ENCODE measurements at places on chromosomes 1 and 21.

DNA sequence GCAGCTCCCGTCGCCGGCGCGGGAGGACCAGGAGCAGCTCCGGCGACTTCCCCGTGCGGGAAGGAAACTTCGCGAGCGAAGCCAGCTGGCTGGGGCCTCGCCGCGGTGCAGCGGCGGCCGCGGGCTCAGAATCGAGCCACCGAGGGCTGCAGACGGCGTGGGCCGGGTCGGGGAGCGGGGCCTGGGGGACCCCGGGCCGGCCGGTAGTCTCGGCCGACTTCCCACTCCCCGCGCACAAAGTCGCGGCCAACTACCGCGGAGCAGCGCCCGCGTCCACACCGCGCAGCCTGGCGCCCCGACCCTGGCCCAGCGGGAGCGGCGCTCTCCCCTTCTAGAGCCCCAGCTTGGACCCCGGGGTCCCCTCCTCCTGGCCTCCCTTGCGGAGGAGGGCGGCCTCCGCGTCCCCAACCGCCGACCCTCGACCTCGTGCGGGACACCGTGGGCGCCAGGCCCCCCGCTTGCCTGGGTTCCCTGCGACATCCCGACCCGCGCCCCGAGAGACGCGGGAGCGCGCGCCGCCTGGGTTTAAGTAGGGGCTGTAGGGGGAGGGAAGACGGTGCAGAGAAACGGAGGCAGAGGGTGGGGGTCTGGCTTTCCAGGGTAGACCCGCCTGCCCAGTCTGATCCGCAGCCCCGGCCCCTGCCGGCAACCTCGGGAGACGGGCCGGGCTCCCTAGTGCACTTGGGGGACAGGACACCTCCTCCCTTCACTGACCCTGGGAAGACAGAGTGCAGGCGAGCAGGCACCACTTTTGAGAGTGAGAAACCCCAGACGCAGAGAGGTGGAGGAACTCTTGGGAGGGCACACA, 4.7 kb downstream of the PRDM16 start:
- no peak for DNase-seq

GRCh38 chr1:220925707-220926106, 46.5 kb downstream of the HLX start:
- no peak for DNase-seq

DNA sequence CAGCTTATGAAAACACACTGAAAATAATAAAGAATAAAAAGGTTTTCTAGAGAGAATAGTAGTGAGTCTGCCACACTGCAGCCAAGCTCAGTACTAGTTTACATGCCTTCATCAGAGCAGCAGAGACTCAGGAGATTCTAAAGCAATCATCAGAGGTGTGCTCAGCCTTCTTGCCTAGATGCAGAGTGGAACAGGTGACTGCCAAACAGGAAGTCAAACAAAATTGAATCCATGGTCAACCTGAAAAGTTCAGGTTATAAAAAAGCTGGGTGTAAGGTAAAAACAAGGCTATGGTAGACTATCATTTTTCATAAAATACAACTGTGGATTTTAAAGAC, 165.3 kb upstream of the C1orf105 start:
- DNase-seq: no peak

DNA sequence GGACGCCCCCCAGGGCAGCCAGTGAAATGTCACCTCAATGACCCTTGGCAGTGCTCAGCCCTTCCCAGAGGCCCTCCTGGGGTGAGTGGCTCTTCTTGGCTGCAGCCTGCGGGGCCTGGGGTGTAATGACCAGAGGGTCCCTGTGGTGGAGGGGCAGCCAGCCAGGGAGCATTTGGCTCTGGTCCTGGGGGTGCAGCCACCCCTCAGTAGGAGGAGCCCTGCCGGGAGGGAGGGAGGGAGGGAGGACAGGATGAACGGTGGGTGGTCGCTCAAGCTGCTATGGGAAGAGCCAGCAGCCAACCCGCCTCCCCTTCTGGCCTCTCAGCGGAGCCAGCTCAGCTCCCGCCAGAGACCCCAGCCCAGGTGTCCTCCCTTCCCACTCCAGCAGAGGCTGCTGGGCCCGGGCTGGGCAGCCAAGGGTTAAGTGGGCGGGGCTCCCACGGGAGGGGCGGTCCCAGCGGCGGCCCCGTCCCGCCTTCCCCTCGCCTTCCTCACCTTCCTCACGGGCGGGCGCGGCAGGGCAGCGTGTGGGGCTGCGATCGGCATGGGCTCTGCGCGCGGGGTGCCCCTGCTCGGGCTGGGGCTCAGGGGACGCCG, 9.0 kb upstream of the PLCH2 start:
- DNase-seq: no peak

GRCh38 chr1:31013187-31013864, 52.2 kb downstream of the PUM1 start:
- no peak for DNase-seq

- DNase-seq: no peak
Observed at GRCh38 chr1:37605806-37606474, 10.2 kb upstream of the GNL2 start.

- DNase-seq: no peak
Observed at GRCh38 chr1:56084246-56084645, 495.1 kb downstream of the PLPP3 start.

DNA sequence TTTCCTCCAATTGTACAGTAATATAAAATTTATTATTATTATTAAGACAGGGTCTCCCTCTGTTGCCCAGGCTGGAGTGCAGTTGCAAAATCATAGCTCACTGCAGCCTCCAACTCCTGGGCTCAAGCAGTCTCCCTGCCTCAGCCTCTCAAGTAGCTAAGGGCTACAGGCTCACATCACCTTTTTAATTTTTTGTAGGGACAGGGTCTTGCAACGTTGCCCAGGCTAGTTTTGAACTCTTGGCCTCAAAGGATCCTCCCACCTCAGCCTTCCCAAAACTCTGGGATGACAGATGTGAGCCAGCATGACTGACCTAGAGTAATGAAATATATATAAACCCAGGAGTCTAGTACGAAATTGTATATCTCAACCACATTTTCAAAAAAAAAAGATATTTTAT, 49.2 kb downstream of the B3GALNT2 start:
- DNase-seq: no peak

DNA sequence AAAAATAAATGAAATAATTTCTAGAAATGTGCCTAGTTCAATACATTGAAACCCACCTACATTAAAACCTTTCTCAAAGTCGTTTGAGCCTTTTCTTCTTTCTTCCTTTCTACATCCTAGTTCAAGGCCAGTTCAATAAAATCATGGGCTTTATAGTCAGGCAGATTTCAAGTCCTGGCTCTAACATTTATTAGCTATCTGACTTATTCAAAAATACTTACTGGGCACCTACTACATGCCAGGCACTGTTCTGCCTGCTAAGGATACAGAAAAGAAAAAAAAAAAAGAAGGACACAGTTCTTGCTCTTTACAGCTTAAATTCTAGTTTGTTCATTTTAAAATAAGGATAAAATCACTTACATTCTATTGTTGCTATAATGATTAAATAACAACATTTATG, 134.2 kb upstream of the FGGY start:
- DNase-seq: no peak

GRCh38 chr1:107643766-107644165, 321.2 kb downstream of the VAV3 start:
- DNase-seq: no peak

- DNase-seq: no peak
Observed at GRCh38 chr1:226041419-226041818, 21.1 kb upstream of the H3-3A start.

GRCh38 chr1:18913065-18913835, 10.9 kb upstream of the ALDH4A1 start:
- peak; percentile 14 for DNase-seq

GRCh38 chr1:207191061-207191460, 87.0 kb downstream of the C4BPA start:
- DNase-seq: no peak

DNA sequence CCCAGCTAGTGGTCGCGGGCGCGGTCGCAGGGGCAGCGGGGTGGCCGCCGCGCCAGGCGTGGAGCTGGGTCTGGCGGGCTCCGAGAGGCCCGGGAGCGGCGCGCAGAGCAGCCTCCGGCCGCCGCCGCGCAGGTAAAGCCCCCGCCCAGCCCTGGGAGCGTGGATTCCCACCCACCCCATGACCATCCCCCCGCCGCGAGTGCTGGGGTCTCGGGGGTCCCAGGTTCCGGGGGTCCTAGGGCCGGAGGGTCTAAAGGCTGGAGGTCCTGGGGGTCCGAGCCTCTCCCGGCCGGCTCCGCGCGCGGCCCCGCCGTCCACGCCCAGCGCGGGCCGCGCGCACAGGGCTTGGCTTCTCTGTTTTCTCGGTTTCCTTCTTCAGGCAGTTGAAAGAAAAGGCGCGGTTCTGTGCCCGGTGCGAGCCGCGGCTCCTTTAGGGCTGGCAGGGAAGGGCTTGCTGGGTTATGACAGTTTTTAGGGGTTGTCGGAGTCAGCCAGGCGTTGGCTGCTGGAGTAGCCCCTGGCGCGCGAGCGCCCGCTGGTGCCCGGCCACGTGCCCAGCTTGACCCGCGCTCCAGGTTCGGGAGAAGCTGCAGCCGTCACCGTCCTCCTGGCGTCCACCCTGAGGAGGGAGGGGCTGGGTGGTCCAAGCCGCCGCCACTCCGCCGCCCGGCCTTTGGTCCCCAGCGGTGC, 359 bp downstream of the LRRC3 start:
- DNase-seq: peak; percentile 34

DNA sequence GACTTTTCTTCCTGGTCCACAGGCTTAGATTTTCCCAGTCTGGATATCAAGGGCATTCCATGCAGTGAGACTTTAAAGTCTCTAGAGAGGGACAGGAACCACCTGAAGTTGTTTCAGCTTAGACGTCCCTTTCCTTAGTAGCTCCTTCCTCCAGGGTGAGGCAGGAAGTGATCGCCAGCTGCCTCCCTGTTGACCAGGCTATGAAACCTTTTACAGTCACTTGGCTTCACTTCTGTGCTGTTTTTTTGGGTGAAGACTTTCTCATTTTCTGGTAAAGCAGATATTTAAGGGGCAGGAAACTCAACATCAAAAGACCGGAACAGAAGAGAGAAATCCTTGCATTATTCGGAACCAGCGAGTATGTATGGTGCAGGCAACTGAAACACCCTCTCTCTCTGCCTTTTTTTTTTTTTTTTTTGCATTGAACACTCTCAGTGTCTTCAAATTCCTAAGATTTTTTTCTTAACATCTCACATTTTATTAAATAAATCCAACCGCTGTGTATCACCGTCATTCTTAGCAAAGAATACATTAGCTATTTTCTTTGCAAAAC, 234.6 kb upstream of the IRF2BP2 start:
- DNase-seq: no peak

GRCh38 chr1:168947041-168947440, 159.4 kb upstream of the ATP1B1 start:
- no peak for DNase-seq

DNA sequence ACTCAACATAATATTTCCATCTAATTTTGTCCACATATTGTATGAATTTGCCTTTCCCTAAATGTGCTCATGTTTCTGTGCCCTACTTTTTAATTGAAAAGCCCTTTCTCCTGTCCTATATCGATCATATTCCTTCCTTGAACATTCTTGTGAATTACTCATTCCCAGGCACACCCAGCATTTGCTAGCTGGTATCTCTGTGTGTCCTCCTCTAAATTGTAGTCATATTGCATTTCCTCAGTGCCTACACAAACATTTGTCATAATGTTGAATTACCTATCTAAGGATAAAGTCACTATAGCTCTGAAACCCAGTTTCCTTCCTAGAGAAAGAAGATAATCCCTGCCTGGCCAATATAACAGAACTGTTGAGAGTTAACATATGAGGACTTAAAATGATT, 39.6 kb upstream of the TBX15 start:
- no peak for DNase-seq

- DNase-seq: no peak
Observed at GRCh38 chr1:215007880-215008279, 74.7 kb upstream of the KCNK2 start.

GRCh38 chr1:165284454-165284853, 72.1 kb downstream of the LMX1A start:
- DNase-seq: peak; percentile 67

- DNase-seq: no peak
Observed at GRCh38 chr21:45322960-45323461, 35.3 kb upstream of the POFUT2 start.

DNA sequence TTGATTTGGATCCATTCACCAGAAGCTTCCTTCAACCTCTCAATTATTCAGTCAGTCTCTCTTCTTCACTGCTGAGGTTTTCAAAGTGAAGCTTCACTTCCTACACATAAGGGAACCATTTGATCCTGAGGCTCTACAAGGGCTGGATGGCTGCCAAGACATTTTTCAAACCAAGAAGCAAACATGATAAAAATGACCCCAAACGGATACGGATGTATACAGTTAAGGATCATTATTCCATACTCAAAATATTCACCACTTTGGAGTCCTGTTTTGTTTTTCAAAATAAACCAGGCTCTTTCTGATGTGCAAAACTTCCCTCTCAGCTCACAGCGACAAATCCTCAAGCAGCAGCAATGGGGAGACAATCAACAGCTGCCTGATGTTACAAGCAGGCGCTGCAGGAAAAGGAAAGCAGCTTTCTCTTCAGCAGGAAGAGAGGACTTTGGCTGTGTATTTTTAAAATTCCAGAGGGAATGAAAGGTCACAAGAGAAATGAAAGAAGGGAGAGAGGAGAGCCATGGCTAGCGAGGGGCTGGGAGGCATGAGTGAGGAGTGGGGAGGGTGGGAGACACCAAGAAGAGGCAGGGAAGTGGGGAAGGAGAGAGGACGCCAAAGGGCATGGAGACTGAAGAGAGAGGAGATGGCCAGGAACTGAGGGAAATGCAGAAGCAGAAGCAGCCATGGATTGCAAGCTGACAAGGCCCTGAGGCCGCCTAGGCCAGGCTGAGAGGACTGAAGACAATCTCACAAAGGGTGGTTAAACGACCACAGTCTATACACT, 145.4 kb downstream of the SLC45A1 start:
- no peak for DNase-seq

GRCh38 chr1:169120066-169120465, 13.6 kb downstream of the ATP1B1 start:
- no peak for DNase-seq

DNA sequence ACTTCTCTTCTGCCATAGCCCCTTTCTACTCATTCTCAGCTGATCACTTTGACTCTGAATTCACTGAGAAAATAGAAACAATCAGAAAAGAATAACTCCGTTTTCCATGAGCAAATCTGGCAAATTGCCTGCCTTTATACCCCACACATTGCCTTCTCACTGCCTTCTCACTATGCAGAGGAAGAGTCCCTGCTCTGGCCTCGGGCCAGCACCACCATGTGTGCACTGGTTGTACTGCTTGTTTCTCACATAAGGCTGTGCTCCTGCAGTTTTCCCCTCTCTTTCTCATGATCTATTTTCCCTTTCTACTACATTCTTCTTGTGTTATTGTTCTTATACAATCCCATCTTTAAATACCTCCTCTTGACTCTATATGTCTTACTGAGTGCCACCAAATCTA, 2.3 kb upstream of the HMGCS2 start:
- no peak for DNase-seq

DNA sequence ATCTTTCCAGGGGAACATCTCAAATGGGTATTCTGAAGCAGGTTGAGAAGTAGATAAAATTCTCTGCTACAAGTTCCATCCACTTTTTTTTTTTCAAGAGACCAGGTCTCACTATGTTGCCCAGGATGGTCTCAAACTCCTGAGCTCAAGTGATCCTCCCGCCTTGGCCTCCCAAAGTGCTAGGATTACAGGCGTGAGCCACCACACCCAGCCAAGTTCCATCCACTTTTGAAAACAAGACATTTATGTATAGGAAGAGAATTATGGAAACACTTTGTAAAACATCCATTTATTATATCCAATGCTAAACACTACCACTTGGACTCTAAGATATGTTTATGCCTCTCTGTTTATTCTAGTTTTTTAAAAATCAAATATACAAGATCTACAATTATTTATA, 13.4 kb downstream of the HNRNPU start:
- DNase-seq: no peak
